NCI-H146 (cell line): ENCODE measurements at places on chromosomes 2 and 18.
A peak's percentile ranks its signal among the peaks of the same experiment; 100 is the strongest.

GRCh38 chr2:23409248-23409647 lies 24.3 kb downstream of the KLHL29 start:
- DNase-seq: no peak

- no peak for DNase-seq
Measured at GRCh38 chr18:51120809-51121596, 76.5 kb downstream of the MEX3C start.

DNA sequence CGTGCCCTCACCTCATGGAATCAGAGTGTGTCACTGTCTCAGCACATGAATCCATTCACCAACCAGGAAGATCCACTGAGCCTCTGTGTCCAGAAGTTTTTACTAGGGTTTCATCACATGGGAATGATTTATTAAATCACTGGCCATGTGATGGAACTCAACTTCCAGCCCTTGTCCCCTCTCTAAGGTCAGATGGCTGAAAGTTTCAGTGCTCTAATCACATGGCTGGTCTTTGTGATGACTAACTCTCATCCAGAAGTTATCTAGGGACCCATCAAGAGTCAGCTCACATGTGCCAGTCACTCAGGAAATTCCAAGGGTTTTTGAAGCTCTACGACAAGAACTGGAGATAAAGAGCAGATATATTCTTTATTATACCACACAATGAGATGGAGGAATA lies 140.5 kb upstream of the GYPC start:
- no peak for DNase-seq

- DNase-seq: no peak
Measured at GRCh38 chr18:76377359-76377756, 117.7 kb downstream of the ZNF516 start.

DNA sequence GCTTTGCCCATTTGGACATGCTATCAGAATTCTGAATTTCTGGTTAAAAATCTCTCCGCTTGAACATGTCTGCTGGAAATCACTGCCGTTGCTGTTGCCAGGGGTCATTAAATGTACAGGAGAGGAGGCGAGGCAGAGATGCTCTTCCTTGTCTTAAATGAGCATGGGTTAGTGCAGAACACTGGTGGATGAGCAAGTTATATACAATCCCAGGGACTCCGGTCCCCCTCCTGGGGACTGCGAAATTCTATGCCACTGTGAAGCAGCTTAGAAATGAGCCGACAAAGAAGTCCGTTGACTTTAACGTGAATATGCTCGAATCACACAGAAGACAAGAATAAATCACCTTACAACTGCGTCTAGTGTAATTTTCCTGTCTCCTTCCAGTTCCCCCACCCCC lies 95.1 kb upstream of the KLHL14 start:
- DNase-seq: peak; percentile 18

GRCh38 chr2:114068438-114068837 lies 178.5 kb downstream of the ACTR3 start:
- DNase-seq: no peak

DNA sequence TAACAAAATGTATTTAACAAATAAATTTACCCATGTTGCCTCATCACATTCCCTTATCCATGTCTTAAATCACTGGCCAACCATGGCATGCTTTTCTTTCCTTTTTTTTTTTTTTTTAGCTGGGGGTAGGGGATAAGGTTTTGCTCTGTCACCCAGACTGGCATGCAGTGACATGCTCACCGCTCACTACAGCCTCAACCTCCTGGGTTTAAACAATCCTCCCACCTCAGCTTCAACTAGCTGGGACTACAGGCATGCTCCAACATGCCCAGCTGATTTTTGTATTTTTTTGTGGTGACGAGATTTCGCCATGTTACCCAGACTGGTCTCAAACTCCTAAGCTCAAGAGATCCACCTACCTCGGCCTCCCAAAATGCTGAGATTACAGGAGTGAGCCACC lies 266.4 kb downstream of the THSD7B start:
- DNase-seq: no peak
